Activated CD4-positive, alpha-beta T cell treated with anti-CD3 and anti-CD28 coated beads, Interleukin-2, amount 10 ng/mL, durations not matched to agents 24 days and 14 days (primary cell): ENCODE measurements at places on chromosomes 3 and 15. TPM values are rescaled to one million over a fixed set of nuclear protein-coding genes. Genes with fewer than 3 reads are reported as not detected.
A peak's percentile ranks its signal among the peaks of the same experiment; 100 is the strongest.

The CACNA2D3 gene
- not detected in 2 replicates for total RNA-seq

GRCh38 chr3:105774444-105775180, 94.2 kb downstream of the CBLB start:
- H3K36me3 ChIP-seq: peaks cover 75% of the 10 kb centered on the region
- DNase-seq: no peak
- H3K27me3 ChIP-seq: no peaks in the 10 kb centered on the region
- H3K27ac ChIP-seq: peak overlapping the region; percentile 78
- peaks cover 65% of the 10 kb centered on the region for H3K4me1 ChIP-seq
- H3K4me3 ChIP-seq: no peak overlapping the region

DNA sequence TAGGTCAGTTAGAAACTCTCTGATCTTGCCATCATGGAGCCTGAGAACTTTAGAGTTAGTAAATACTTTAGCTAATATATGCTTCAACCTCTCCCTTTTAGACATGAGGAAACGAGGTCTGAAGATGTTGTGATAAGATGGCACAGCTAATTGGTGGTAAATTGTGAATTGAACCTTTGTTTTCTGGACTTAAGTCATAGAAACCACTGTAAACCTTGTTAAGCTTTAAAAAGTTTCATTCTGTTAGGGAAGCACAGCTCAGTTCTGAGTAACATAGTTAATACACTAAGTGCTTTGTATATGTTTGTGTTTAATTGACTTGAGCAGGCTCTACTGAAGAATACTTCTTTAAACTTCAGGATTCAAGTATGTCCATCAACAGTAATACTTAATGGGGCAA, 108.6 kb downstream of the AKAP13 start:
- no peaks in the 10 kb centered on the region for H3K27me3 ChIP-seq
- DNase-seq: no peak
- H3K27ac ChIP-seq: no peak overlapping the region
- peaks cover 13% of the 10 kb centered on the region for H3K36me3 ChIP-seq

- no peak overlapping the region for H3K27ac ChIP-seq
- H3K4me3 ChIP-seq: no peak overlapping the region
- peaks cover 1% of the 10 kb centered on the region for H3K4me1 ChIP-seq
- no peak for DNase-seq
- H3K36me3 ChIP-seq: peaks cover 2% of the 10 kb centered on the region
Measured at GRCh38 chr3:101886626-101887025, 37.3 kb downstream of the NFKBIZ start.
